ENCODE measurements at places on chromosomes 13 and 19. TPM values are rescaled to one million over a fixed set of nuclear protein-coding genes. Genes with fewer than 3 reads are reported as not detected.

The OVOL3 gene
- total RNA-seq: not detected

The ZNF541 gene
- total RNA-seq: 0.71 TPM

The KPTN gene
- 6.3 TPM for total RNA-seq

The FBXL12 gene
- 24.9 TPM for total RNA-seq

The GARIN5B gene
- not detected for total RNA-seq

The NLRP9 gene
- not detected for total RNA-seq

The ZNF99 gene
- 0.49 TPM for total RNA-seq

The ADM5 gene
- total RNA-seq: 3.7 TPM

Data from sciatic nerve (tissue), 2 donors.